Upper lobe of left lung (tissue), 6 donors: ENCODE measurements at places on chromosomes 2 and 18. TPM values are rescaled to one million over a fixed set of nuclear protein-coding genes. Genes with fewer than 3 reads are reported as not detected.

ANKRD29 gene
- 150 TPM for total RNA-seq

ANKRD30BL gene
- not detected for total RNA-seq

TXNDC2 gene
- 0.30 TPM for total RNA-seq

POLE4 gene
- 29.3 TPM for total RNA-seq

SMAD2 gene
- total RNA-seq, result 71.2 TPM

VSNL1 gene
- total RNA-seq, result not detected

TIMM21 gene
- total RNA-seq, result 15.6 TPM

GPR45 gene
- total RNA-seq, result not detected

NFU1 gene
- total RNA-seq, result 49.8 TPM

CRYBA2 gene
- not detected for total RNA-seq

ACVR1C gene
- total RNA-seq, result 0.30 TPM

RELCH gene
- total RNA-seq, result 66.7 TPM

SLC4A1AP gene
- total RNA-seq, result 44.0 TPM

BUB1 gene
- total RNA-seq, result 2.5 TPM

TEKT4 gene
- 0.23 TPM for total RNA-seq

L3MBTL4 gene
- total RNA-seq, result 14.3 TPM

TDRD15 gene
- total RNA-seq, result not detected

PRKAG3 gene
- not detected for total RNA-seq

CCDC141 gene
- 18.5 TPM for total RNA-seq
